ENCODE measurements at places on chromosomes 2 and 18. TPM values are rescaled to one million over a fixed set of nuclear protein-coding genes. Genes with fewer than 3 reads are reported as not detected.

Gene LIMS4
- 0.94 TPM for total RNA-seq

GRCh38 chr2:39942950-39943349 is 163.9 kb upstream of the THUMPD2 start:
- peak; percentile 58 for DNase-seq

GRCh38 chr2:198630384-198630783 is 826.0 kb downstream of the PLCL1 start:
- DNase-seq = no peak

DNA sequence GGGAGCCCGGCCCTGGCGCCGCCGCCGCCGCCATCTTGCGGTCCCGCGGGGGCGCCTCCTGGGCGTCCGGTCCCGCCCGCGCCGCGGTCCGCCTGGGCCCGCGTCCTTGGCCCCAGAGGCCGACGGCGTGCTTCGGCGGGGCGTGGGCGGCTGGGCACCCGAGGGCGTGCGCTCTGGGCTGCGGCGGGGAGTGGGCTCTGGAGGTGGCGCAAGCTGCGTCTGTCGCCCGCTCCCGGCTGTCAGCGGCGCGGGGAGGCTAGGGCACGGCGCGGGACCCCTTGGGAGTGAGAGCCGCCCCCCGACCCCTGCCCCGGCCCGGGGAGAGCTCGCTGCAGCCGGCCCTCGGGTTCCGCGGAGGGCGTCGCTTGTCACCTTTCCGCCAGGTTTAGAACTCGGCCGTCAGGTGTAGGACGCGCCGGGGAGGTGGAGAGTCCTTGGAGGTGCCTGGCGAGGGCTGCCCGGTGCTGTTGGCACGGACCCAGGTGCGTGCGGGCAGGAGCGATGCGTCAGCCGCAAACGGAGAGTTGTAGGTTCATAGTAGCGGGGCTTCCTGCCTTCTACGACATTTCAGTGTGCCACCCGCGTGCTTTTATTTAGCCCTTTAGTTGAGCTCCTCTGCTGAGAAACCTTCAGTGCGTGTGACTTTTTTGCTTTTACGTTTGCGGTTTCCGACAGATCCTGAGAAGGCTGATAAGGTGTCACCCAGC is 921 bp downstream of the VAPA start:
- peak; percentile 89 for DNase-seq

Gene HADHA
- 98.4 TPM for total RNA-seq

DNA sequence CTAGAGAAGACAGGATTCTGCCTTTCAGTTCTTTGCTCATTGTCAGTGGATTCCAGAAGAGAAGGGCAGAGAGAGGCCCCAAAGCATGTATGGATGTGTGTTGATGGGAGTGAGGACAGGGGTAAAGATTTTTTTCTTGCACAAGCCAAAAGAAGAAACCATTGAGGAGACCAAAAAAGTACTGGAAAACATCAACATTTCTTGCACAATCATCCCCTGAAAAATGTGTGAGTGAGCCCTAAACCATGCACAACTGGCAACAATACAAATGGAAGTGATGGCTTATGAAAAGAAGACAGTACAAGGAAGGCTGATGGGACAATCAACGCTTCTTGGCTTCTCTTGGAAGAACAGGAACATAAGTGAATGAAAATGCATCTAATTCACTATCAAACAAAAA is 5.6 kb upstream of the SMAD7 start:
- peak; percentile 65 for DNase-seq

Gene CRYGD
- total RNA-seq = not detected

Gene MOCOS
- total RNA-seq = 3.2 TPM

Gene COX7A2L
- 178 TPM for total RNA-seq

DNA sequence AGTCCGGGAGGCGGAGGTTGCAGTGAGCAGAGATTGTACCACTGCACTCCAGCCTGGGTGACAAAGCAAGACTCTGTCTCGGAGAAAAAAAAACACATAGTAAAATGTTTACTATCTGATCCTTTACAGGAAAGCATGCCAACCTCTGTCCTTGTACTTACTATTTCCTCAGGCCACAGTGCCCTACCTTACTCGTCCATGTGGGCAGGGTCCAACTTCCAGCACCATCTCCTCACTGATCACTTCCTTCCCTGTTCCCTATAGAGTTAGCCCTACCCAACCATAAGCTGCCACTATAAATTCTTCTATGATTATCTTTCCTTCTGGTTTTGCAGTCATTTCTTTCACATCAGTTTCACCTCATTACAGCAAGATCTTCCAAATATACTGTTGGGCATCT is 136.2 kb downstream of the MYO5B start:
- DNase-seq = no peak
